ENCODE measurements at places on chromosomes 6 and 20.

DNA sequence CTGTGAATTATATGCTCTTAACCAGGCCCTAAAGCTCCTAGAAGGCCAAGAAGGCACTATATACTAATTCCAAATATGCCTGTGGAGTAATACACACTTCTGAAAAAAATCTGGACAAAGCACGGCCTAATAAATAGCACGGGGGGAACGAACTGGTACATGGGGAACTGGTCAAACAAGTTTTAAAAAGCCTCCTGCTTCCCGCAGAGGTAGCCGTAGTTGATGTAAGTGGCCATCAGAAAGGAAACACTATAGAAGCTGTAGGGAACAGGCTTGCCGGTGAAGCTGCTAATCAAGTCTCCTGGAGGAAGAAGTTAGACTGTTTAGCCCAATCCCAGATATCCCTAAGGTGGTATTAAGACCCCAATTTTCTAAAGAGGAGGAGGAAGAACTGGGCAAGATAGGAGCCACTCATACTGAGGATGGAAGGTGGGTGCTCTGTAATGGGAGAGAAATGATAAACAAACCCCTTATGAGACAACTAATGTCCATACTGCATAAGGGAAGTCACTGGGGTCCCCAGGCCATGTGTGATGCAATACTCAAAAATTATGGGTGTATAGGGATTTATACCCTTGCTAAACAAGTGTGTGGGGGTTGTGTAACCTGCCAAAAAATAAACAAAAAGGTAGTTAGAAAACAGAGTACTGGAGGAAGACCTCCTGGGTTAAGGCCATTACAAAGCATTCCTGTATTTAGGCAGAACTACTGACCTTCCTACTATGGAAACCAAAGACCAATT is 27.1 kb upstream of the ZNF318 start:
- ATAC-seq, result peak; percentile 45

GRCh38 chr6:40936818-40937251 is 102.2 kb downstream of the UNC5CL start:
- peak; percentile 84 for ATAC-seq

DNA sequence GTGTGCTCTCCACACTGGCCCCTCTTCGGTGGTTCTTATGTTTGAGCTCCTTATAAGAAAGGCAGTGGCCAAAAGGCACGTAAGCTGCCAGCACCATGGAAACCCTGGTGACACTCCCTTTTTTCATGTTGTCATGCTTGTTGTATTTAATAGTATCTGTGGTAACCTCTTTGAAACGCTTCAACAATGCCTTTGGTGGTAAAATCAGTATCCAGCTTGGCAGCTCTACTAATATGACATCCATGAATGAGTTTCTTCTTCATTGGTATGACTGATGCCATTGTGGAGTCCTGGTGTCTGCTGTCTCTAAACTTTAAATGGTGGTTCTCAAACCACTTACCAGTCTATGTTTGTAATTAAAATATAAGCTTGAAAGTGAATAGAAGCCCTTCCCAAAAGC is 10.7 kb upstream of the MYLK2 start:
- ATAC-seq, result no peak

DNA sequence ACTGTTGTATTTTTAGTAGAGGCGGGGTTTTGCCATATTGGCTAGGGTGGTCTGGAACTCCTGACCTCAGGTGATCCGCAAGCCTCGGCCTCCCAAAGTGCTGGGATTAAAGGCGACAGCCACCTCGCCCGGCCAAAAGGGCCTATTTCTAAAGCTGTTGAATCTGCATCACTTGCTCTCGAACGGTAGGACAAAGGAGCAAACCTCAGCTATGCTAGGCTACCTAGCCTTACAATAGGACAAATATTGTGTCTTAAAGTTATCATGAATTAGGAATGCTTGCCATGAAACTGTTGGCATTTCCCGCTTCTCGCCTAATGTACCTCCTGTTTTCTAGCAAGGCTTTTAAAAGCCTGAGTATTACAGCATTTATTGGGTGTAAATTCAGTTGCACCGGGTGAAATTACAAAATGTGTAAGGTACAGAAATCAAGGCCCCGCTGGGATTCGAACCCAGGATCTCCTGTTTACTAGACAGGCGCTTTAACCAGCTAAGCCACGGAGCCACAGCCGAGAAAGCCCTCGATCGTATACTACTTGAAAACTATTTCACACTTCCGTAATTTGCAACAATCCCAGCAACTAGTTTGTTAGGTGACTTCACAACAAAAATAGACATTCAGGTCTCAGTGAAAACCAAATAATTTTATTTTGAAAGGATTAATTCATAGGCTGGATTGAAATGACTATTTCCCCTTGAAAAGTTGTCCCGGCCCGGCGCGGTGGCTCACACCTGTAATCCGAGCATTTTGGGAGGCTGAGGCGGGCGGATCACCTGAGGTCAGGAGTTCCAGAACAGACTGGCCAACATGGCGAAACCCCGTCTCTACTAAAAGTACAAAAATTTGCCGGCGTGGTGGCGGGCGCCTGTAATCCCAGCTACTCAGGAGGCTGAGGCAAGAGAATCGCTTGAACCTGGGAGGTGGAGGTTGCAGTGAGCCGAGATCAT is 211.6 kb upstream of the ZNF184 start:
- ATAC-seq, result peak; percentile 50

DNA sequence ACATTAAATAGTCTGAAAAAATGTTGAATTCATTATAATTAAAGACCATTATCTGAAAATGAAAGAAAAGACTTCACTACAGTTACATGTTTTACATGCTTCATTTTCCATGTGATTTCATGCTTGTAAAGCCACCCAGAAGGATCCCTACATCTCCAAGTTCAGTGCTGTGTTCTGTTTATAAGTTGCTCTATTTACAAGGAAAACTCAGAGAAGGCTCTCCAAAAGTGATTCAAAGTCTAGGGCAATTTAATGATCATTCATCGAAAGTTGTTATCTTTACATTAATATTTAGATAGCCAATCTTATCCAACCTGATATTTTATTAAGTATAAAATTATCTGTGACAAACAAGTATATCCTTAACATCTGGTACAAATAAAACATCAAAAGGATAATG is 494.9 kb upstream of the RNF217 start:
- no peak for ATAC-seq

GRCh38 chr6:141426400-141426980 is 706.2 kb upstream of the GJE1 start:
- ATAC-seq, result no peak

DNA sequence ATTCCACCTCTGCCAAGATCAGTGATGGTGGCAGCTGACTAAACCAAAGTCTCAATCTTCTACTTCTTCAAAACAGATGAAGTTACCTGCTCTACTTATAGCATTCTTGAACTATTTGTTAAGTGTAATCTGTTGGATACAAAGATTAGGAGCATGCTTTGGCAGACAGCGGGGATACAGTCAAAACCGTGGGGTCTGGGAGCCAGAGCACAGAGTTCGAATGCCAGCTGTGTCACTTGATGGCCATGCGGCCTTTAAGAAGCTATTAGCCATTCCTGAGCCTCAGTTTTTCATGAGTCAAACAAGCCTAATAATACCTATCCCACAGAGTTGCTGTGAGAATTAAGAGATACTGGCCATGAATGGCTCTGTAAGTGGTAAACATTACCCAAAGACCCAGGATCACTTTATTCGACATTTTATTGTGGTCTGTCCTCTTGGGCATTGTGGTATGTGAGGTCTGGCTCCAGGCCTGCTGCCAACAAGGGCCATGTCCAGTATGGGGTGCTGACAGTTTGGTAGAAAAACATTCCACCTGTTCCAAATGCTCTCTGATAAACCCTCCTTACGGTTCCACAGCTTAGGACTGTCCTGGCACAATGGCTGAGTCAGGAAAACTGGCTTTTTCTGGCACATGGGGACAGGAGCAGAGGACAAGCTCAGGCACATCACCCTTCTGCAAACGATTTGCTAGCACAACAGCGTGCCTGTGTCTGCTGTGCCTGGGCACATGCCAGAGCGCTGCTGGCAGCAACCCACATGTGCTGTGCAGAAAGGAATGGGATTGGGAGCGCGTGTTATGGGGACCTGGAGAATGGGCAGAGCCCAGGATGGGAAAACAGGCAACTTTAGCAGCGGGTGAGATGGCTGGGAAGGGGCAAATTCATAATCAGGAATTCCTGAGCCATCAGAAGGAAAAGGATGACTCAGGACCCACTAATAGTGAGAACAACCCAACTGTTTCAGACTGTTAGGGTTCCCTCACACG is 15.7 kb upstream of the FAM83C start:
- peak; percentile 67 for ATAC-seq

GRCh38 chr6:120614723-120615122 is 719.6 kb downstream of the TBC1D32 start:
- no peak for ATAC-seq

DNA sequence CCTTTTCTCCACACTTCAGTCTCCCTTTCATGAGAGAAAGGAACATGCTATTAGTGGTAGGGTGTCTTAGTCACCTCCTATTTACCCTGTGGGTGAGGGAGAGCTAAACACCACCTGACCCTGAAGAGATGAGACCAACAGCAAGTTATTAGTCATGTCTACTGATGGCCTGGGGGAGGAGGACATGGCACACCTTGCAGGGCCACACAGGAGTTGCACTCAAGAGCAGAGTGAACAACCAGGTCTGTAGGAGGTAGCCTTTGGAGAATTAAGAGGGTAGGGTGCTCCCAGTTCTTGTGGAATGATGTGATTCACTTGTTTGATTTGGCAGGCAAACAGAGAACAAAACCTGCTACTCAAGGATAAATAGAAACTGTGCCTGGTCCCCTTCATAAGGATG is 82.7 kb upstream of the FABP7 start:
- peak; percentile 66 for ATAC-seq

DNA sequence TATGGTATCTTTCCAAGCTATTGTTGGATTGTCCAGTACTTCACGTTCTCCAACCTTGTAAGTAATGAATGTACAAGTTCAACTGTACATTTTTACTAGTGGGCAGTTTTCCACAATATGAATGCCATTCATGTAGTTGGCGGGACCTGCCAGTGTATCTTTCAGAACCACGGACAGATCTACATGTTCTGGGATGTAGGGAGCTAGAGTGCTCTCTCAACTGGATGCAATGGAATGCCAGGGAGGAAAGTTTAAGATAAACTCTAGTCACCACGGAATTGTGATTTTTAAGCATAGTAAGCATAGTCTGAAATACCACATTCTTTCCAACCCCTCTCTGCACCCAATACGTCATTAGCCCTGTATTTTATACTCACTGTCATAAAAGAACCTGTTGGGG is 21.5 kb upstream of the HLA-C start:
- no peak for ATAC-seq

DNA sequence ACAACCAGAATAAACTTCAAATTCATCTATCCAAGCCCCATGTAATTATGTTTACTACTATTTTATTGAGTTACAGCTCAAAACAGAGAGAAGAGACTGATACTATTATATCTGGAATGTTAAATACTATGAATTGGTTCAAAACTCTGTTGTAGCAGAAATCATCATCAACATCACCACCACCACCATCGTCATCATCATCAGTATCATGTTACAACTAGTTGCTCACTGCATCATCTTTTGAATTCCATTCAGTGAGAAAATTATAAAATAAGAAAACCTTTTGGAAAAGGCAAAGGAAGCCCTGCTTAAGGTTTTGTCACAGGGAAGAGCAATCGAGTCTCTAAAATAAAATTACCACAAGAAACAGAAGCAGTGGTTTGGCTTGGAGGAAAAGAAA is 36.2 kb upstream of the THEMIS start:
- ATAC-seq, result no peak

GRCh38 chr6:105974986-105975385 is 111.2 kb upstream of the PRDM1 start:
- no peak for ATAC-seq

GRCh38 chr6:159801935-159802334 is 1.9 kb downstream of the PNLDC1 start:
- ATAC-seq, result no peak

GRCh38 chr6:4433199-4433598 is 297.8 kb upstream of the ECI2 start:
- no peak for ATAC-seq

- ATAC-seq, result no peak
Observed at GRCh38 chr6:85372188-85372914, 77.5 kb upstream of the NT5E start.

GRCh38 chr6:2839195-2839981 is 2.3 kb downstream of the SERPINB1 start:
- no peak for ATAC-seq

DNA sequence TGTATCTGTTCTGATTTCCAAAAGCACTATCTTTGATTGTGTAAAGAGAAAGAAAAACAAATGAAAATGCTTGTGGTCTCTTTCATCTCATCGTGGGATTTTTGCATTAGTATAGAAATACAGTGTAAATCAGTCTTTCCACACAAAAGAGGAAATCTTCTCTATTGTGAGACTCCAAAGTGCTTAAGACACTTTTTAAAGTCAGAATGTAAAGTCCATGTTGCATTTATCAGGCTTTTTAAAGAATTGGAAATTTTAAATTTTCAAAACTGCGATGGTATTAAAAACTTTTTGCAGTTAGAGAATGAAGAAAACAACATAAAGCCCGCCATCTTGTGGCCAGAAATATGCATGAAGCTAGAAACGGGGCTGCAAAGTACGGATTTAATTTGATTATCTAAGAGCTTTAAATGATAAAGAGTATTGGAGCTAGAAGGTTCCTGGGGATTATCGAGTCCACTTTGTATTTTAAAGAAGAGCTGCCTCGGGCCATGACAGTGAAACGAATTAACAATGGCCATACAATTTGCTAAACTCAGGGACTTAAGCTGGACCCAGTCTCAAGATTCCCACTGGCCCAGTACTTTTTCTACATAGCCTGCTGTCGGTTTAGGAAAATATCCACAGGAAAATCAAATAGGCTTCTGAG is 339.6 kb downstream of the ARHGAP18 start:
- no peak for ATAC-seq

- ATAC-seq, result peak; percentile 14
Observed at GRCh38 chr6:49551078-49551865, 804 bp downstream of the C6orf141 start.

GRCh38 chr6:114421199-114421598 is 78.4 kb upstream of the HS3ST5 start:
- ATAC-seq, result no peak

DNA sequence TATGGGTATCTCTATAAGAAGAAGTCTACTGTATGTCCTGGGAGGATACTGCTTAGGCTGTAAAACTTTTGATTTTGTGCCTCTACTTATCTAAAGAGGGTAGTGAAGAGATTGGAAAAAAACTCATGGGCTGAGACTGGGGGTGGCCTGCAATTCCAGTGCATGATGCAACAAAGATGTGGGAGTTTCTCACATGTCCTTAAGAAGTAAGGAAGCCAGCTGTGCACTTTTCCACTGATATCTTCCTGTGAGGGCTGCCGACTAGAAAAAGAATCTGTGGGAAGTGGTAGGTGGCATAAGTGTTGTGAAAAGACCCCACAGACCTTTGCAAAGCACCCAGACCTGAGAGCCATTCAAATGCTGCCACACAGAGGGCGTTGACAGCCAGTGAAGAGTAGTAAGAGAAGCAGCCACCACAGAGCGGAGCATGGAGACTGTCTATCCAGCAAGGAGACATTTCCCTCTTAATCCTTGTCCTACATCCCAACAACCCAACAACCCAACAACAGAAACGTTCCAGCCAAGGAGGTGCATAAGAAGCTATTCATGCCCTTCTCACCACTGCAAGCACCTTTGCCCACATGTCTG is 65.1 kb downstream of the PFDN4 start:
- no peak for ATAC-seq

GRCh38 chr6:25423358-25423757 is 144.2 kb downstream of the CARMIL1 start:
- ATAC-seq, result no peak

- ATAC-seq, result no peak
Observed at GRCh38 chr20:21901470-21902275, 196.2 kb downstream of the PAX1 start.

All from esophagus mucosa (tissue), 1 donor.